ENCODE measurements at places on chromosomes 5 and 9. TPM values are rescaled to one million over a fixed set of nuclear protein-coding genes. Genes with fewer than 3 reads are reported as not detected.

Gene CARD6
- total RNA-seq, result 3.8 TPM

Gene RHOBTB3
- 40.1 TPM for total RNA-seq

Gene BASP1
- 0.82 TPM for total RNA-seq

GRCh38 chr9:2502210-2502609 lies 119.4 kb upstream of the VLDLR start:
- H3K27me3 ChIP-seq, result no peaks in the 10 kb centered on the region
- no peak overlapping the region for H3K4me3 ChIP-seq
- H3K4me1 ChIP-seq, result peaks cover 3% of the 10 kb centered on the region
- no peaks in the 10 kb centered on the region for H3K36me3 ChIP-seq
- H3K27ac ChIP-seq, result no peak overlapping the region

DNA sequence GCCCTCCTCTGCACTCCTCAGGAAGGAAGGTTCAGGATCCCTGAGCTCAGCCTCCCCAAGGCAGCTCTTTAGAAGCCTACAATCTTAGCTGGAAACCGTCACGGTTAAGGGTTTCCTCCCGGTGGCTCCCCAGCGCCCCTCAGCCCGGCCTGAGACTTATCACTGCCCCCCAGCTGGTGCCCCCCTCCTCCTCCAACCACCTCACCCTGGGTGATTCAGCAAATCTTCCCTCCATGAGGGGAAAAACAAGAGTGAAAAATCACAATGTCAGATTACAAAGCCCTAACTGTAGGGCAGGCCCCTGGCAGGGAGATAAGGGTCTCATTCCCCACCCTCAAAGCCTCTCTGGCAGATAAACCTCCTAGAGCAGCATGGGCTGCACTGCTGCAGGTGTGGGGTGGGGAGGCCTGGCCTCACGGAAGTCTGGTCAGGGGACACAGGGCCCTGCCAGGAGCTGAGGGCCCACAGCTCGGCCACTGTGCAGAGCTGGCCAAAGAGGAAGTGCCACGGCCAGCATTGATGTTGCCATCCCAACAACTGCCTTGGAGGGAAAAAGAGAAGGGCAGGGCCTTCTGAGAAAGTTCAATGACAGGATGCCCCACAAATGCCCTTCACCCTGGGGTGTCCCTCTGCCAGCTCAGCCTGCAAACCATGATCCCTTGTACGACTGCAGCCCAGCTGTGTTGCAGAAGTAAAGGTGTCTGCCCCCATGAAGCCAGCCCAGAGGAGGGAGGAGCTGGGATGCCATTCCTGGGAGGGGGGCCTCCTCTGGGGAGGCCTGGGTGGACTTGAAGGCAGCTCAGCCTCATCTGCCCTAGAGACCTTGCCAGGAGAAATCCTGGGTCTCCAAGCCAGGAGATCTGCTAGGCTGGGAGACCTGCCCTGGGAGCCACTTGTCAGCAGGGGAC lies 25.9 kb downstream of the GFI1B start:
- peaks cover 18% of the 10 kb centered on the region for H3K27me3 ChIP-seq
- DNase-seq, result no peak
- no peaks in the 10 kb centered on the region for H3K4me1 ChIP-seq
- H3K4me3 ChIP-seq, result no peak overlapping the region
- H3K36me3 ChIP-seq, result no peaks in the 10 kb centered on the region

DNA sequence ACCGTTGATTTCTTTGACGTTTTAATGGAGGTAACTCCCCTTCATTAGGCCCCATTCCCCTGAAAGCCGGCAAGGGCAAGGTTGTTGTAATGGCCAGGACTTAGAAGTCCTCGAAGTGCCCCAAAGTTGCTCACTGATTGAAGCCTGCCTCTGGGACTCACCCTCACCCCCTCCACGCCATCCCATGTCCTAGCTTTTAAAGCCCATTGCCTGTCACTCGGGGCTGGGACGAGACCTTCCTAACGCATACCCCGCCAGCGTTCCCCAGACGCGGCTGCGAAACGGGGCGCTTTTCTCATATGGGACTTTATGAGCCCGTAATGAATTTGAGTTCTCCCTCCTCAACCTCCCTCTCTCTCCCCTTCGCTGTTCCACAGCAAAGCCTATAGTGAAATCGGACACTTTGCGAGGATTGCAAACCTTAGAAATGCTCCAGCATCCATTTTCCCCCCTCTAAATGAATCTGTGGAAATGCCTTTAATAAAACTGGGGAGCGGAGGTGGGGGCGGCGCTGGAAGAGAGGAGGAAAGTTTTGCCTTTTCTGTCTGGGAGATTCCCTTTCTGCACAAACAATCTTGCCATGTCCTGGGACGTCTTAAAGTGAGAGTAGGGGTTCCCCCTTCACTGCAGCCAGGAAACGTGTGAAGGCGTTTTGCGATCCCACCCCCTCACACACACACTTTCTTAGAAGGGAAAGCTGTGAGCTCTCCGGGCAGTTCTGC lies 1.5 kb downstream of the PAPPA start:
- peak overlapping the region; percentile 75 for H3K27ac ChIP-seq
- H3K27me3 ChIP-seq, result no peaks in the 10 kb centered on the region
- H3K36me3 ChIP-seq, result no peaks in the 10 kb centered on the region
- peaks cover 18% of the 10 kb centered on the region for H3K4me1 ChIP-seq

DNA sequence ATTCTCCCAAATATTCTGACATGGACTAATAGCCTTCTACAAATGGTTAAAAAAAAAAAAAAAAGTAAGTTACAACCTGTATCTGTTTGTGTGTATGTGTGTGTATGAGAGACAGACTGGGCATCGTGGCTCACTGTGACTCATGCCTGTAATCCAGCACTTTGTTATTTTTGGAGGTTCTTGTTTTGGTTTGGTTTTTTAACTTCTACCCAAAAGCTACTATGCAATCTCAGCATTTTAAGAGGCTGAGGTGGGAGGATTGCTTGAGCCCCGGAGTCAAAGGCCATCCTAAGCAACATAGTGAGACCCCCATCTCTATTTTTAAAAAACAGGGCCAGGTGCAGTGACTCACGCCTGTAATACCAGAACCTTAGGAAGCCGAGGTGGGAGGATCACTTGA lies 17.6 kb upstream of the HAVCR1 start:
- H3K27ac ChIP-seq, result no peak overlapping the region
- DNase-seq, result no peak
- no peaks in the 10 kb centered on the region for H3K36me3 ChIP-seq
- no peaks in the 10 kb centered on the region for H3K27me3 ChIP-seq
- H3K4me1 ChIP-seq, result no peaks in the 10 kb centered on the region
- no peak overlapping the region for H3K4me3 ChIP-seq

GRCh38 chr5:5492087-5492933 lies 69.8 kb downstream of the ICE1 start:
- H3K36me3 ChIP-seq, result peaks cover 17% of the 10 kb centered on the region
- H3K4me1 ChIP-seq, result peaks cover 15% of the 10 kb centered on the region
- no peak overlapping the region for H3K4me3 ChIP-seq
- no peak for DNase-seq
- H3K27me3 ChIP-seq, result no peaks in the 10 kb centered on the region
- no peak overlapping the region for H3K27ac ChIP-seq

GRCh38 chr5:159104759-159105144 lies 5.0 kb upstream of the EBF1 start:
- peak overlapping the region; percentile 14 for H3K4me3 ChIP-seq
- H3K4me1 ChIP-seq, result no peaks in the 10 kb centered on the region
- DNase-seq, result no peak
- peak overlapping the region; percentile 50 for H3K27ac ChIP-seq
- peaks cover 42% of the 10 kb centered on the region for H3K27me3 ChIP-seq
- H3K36me3 ChIP-seq, result no peaks in the 10 kb centered on the region

DNA sequence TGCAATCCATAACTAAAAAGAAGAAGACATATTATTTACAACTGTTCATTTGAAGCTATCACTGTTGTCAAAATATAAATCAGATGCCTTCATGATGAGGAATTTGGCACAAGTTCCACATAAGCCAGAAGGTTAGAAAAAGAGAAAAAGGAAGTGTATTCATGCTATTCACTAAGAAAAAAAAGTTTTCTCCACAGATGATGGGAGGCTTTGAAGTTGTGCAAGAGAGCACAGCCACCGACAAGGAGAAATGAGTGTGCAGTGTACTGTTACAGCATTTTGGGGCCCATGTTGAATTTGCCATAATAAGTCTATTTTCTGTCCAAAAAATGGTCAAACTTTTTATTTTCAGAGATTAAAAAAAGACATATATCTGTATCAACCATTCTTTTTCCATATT lies 32.9 kb upstream of the IFNK start:
- no peaks in the 10 kb centered on the region for H3K27me3 ChIP-seq
- H3K4me3 ChIP-seq, result no peak overlapping the region
- no peaks in the 10 kb centered on the region for H3K36me3 ChIP-seq
- peaks cover 8% of the 10 kb centered on the region for H3K4me1 ChIP-seq

DNA sequence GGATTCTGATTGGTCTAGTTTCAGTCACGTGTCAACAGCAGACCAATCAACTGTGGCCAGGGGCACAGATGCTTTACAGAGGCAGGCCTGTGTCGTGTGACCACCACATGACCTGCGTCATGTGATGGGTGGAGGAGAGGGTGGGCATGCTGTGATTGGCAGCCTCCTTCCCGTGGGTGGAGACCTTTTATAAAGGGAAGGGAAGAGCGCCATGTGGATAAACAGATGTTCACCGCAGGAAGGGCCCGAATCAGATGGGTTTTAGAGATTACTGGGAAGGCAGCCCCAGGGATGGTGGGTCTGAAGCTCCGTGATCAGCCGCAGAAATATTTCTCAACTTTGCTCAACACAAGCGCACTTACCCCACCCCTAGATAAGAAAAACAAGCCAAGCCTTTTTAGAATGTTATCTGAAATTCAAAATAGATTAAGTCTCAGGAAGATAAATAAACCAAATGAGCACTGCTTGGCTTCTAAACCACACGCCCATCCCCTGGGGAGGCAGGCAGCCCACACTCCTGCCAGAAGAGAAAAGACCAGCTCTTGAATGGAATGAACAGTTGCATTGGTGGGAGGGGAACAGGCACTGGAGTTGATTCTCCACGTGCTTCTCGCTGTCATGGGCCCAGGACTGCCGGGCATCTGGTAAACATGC lies 43.6 kb downstream of the ROPN1L start:
- no peaks in the 10 kb centered on the region for H3K36me3 ChIP-seq

DNA sequence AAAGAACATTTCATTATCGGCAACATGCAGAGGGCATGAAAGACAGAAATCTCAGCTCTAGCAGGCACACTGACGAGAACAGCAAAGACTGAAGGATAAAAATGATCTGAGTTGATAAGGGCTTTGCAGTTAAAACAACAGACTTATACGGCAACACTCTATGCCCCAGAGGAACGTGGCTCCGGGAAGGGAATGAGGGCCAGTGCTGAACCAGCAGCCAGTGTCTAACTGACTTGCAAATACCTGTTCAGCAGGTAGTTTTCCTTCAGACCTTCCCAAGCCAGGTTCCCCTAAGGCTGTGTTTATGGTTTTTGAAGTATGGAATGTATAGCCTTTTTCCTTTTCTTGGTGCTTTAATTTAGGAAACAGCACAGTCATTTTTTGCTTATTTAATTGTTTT lies 121.3 kb upstream of the CDH18 start:
- H3K4me1 ChIP-seq, result no peaks in the 10 kb centered on the region
- no peak for DNase-seq
- no peaks in the 10 kb centered on the region for H3K36me3 ChIP-seq
- H3K27me3 ChIP-seq, result no peaks in the 10 kb centered on the region

GRCh38 chr9:83154821-83155220 lies 91.9 kb upstream of the RASEF start:
- no peak for DNase-seq
- peak overlapping the region; percentile 30 for H3K27ac ChIP-seq
- H3K27me3 ChIP-seq, result no peaks in the 10 kb centered on the region
- H3K4me3 ChIP-seq, result no peak overlapping the region
- no peaks in the 10 kb centered on the region for H3K36me3 ChIP-seq

DNA sequence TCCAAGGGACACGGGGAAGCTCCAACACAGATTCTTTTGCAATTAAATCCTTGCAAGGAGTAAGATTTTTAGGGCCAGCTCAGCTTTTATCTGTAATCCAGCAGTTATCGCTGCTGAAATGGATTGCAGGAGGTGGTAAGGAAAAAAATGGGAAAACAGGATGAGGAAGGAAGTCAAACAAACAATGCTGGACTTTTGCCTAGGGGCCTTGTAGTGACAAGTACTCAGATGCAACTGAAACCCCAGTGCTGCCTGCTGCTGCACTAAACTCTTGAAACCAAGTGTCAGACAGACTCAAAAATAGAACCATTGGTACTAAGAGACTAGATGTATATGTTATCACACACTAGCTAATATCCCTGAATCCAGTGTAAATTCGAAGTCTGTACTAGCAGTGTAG lies 309.2 kb downstream of the CTNND2 start:
- H3K4me1 ChIP-seq, result no peaks in the 10 kb centered on the region
- DNase-seq, result no peak
- no peak overlapping the region for H3K27ac ChIP-seq
- H3K36me3 ChIP-seq, result no peaks in the 10 kb centered on the region

GRCh38 chr9:14346811-14347405 lies 33.0 kb upstream of the NFIB start:
- peak; percentile 22 for DNase-seq
- no peaks in the 10 kb centered on the region for H3K36me3 ChIP-seq
- peak overlapping the region; percentile 90 for H3K27ac ChIP-seq
- H3K27me3 ChIP-seq, result no peaks in the 10 kb centered on the region

GRCh38 chr9:113564498-113565237 lies 101.1 kb downstream of the RGS3 start:
- peak; percentile 45 for DNase-seq
- no peaks in the 10 kb centered on the region for H3K27me3 ChIP-seq
- H3K4me3 ChIP-seq, result peak overlapping the region; percentile 52
- no peaks in the 10 kb centered on the region for H3K36me3 ChIP-seq

DNA sequence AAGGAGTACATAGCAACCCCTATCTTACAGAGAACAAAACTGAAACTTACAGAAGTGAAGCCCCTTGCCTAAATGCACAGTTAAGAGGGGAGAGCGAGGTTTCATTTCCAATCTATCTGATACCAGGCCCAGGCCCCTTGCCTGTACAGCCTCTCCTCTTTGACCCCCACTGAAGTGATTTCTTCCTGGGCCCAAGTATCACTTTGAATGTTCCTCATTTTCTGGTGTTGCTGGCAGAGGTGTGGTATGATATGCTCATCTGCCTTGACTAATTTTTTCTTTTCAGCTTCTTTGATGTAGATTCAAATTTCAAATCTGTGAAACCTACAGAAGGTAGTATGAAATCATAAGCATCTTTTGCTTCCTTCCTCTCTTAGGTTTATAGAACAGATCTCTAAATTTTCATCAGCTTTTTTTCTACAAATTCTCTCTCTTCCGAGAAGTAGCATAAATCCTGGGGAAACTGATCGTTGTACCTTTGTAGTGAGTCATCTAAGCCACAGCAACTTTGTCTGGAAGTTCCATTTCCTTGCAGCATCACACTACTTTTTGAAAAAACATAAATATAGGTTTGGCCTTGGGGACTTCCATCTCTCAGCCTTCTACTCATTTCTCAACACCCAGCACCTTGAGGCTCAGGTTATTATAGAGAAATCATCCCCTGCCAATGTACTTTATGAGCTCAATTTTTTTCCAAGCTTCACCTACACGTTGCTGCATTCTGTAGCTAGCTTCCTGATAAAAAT lies 402.4 kb upstream of the PTGER4 start:
- H3K27ac ChIP-seq, result no peak overlapping the region
- no peaks in the 10 kb centered on the region for H3K27me3 ChIP-seq
- DNase-seq, result no peak
- H3K36me3 ChIP-seq, result no peaks in the 10 kb centered on the region
- H3K4me1 ChIP-seq, result no peaks in the 10 kb centered on the region

Measured in gastrocnemius medialis (tissue), 4 donors.